ENCODE measurements at places on chromosomes 2 and 18.

GRCh38 chr18:37539236-37539635 lies 26.4 kb downstream of the CELF4 start:
- DNase-seq: no peak

DNA sequence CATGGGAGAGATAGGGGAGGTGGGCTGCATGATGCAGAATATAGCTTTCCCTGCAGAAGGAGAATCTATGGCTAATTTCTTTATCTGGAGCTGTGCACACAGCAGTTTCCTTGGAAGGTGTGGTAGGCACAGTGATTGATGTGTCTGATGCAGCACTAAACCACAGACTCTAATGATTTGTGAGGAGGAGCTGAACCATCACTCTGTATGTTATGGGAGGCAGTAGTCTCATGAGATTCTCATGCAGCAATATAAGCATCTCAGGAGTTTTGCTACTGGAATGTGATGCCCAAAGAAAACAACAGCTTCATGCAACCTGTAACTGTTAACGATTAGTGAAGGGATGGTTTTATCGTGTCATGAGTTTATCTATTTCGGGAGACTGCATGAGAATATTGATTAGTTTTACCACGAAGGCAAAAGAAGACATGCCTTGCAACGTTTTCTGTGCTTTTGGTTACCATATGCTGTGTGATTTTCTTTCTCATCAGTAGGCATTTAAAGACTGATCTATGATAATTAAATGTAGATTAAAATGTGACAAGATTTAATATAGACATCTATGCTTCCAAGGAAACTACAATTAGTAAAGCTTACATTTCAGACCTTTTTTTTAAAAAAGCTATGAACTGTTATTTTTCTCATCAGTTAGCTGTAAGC lies 286.8 kb downstream of the ARL6IP6 start:
- no peak for DNase-seq

- no peak for DNase-seq
Observed at GRCh38 chr2:116511426-116511825, 1303.1 kb upstream of the DDX18 start.

DNA sequence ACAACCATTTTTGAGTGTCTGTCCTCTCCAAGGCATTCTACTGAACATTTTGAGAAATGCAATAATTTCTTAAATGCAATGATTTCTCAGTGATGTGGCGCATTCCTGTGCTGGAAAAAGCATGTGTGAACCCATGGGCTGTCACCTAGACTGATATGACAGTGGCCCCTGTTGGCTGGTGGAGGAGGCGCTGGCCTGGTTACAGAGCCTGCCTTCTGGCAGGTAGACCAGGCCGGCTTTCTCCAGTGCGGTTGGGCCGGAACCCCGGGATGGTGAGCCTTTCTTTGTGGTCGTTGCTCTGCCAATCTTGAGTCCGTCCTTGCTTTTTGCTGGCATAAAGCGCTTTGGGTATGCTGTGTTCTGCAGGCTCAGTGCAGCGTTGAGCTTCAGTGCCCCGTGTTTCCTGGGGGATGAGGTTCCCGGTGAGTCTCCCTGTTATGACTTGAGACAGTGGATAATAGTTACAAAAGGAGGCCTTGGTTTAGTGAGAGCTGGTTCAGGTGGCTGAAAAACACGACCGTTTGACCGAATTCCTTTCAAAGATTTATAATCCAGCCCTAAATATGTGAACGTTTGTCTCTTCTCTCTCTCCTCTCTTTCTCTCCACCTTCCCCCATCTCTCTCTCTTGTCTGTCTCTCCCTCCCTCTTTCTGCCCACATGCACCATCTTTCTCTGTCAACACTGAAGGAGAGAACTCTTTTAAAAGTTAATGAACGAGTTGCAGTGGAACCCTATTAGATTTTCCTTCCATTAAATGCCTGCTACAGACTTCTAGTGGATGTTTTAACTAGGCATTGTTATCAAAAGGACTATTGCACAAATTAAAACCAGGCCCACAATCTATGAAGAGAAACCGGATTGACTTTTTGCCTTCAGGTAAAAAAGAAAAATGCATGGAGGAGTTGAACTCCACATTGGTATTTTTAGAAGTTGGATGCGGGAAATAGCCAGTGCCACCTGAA lies 34.0 kb downstream of the TSHZ1 start:
- DNase-seq: no peak
